Femur (tissue), 1 donor: ENCODE measurements at places on chromosomes 12 and 14.

GRCh38 chr12:9334041-9334692 lies 126.0 kb upstream of the PZP start:
- no peak for DNase-seq

DNA sequence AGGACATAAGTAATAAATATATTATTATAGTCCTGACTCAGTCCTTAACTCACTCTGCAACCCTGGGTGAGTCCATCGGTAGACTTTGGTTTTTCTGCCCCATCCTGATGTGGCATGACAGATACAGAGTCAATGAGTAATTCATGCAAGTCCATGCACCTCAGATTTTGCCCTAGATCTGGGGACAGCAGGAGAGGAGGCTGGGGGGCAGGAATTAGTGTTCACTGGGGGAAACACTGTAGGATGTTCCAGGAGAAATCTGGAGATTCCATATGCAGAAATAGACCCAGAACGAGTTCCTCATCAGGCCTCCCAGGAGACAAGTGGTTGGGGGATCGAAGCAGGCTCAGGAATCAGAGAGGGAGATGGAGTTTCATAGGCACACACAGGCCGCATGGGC lies 150.8 kb downstream of the DICER1 start:
- no peak for DNase-seq

- no peak for DNase-seq
Measured at GRCh38 chr14:75566321-75566720, 12.1 kb upstream of the FLVCR2 start.

DNA sequence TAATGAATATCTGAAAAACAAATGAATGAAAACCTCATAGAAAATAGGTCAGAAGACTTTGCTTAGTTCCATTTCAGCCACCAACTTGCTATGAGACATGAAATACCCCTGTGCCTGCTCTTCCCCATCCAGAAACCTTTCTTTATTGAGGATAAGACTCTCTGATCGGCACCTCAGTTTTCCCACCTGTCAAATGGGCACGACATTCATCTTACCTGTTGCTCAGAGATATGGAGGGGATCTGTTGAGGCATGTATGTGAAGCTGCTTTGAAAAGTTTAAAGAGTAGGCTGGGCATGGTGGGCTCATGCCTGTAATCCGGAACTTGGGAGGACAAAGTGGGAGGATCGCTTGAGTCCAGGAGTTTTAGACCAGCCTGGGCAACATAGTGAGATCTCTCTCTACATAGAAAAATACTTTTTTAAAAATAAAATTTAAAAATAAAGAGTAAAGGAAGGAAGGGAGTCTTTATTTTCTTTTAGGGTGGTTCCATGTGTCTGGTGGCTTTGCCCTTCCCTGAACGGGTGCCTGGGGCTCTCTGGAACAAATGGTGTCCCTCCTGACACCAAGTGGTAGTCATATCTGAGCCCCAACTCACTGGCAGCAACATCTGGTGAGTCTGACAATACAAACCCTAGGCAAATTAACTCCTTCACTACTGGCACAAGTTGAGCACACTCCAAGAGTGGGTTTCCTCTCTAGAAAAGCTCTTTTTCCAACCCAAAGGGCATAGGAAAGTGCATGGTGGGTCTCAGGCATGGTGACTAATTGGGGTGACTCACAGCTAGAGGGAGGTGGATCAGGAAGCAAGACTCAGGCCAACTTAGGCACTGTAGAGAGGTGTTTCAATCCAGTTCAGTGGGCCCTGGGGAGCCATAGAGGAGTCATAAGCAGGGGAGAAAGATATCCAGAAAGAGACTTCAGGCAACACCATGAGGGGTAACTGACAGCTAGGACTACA lies 42.1 kb downstream of the MAP1LC3B2 start:
- DNase-seq, result no peak

- peak; percentile 55 for DNase-seq
Measured at GRCh38 chr12:5582018-5582417, 150.1 kb downstream of the NTF3 start.

DNA sequence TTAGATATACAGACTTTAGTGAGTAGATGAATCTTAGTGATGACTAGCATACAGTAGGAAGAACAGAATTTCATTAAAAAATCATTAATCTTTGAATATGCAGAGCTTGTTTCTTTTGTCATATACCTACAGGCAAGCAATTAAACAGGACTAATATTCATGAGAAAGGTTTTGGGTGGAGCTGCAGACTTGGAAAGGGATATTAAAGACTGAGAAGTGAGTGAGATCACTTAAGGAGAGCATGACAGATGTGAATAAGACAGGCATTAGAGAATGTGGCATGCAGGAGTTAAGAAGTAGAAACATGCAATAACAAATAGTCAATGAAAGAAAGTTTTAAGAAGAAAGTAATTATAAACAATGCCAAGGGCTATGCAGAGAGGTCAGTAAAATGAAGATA lies 187.7 kb downstream of the TMTC3 start:
- DNase-seq, result no peak

- DNase-seq, result no peak
Measured at GRCh38 chr14:89652352-89652751, 235.3 kb upstream of the FOXN3 start.

DNA sequence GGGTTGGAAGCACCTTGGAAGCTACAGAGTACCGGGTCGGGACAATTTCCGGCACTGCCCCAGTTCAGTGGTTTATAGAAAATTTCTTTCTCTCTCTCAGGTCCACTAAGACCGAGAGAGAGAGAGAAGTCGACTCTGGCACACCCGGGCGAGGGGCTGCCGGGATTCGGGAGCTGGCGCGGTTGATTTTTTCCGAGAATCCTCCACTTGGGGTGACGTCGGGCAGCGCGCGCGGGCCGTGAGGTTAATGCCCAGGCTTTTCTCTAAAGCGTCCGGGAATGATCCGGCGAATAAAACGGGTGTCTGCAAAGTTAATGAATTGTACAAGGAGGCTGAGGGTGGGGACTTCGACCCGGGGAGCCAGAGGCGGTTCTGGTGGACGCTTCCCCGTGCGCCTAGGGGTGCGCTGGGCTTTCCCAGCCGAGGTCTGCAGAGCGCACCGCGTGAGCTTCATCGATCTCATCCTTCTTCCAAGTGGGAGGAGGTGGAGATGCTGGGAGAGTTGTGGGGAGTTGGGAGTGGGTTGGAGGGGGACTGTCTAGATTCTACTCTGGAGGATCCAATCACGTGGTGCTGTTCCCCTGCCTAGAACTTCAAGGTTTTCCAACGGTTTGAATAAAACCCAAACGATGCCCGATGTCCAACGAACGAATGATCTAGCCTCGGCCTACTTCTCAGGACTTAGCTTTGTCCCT lies 51.9 kb upstream of the TBX3 start:
- DNase-seq, result no peak

- no peak for DNase-seq
Measured at GRCh38 chr12:26187014-26187798, 8.2 kb upstream of the SSPN start.

DNA sequence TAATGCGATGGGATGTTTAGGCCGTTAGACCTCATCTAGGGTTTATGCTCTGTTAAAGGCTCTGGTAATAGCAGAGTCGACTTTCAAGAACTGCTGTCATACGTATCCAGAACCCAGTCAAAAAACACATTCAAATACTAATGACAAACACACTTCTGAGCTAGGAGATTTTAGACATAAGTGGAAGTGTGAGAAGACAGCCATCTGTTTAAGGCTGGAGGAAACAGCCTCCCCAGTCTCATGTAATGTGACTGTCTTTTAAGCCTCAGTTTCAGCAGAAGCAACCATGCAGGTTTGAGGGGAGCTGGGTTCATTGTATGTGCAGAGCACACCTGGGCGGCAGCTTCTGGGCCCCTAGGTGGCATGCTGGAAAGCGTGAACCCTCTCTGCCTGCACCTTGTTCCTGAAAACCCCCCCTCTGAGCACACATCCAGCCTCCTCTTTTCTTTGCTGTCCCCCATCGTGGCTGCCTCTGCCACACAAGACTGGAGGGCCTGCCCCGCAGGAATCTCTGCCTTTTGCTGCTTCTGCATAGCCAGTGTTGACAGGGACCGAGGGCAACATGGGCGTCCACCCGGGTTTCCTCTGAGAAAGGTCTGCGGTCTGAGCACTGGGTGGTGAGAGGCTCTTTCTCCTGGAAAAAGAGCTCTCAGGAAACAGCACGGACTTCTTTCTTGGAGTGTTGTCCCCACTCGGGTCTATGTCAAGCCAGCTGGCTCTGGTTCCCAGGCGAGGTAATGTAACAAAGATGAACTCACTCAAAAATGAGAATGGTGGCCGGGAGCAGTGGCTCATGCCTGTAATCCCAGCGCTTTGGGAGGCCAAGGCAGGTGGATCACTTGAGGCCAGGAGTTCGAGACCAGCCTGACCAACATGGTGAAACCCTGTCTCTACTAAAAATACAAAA lies 11.6 kb downstream of the WNT5B start:
- peak; percentile 65 for DNase-seq

DNA sequence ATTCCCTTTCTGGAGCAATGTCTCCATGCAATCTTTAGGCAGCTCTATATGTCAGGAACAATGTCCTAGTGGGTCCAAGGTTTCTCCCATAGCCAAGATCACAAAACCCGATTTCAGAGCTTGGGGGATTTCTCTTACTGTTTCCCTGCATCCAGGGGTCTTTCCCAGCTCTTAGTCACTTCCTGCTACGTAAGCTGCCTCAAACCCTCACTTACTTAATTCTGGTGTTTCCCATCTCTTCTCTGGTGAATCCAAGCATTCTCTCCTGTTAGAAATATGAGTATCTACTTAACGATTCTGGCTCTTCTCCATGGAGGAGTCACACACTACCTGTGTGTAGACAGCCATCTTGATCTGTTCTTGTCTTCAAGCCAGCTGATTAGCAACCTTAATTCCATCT lies 80.0 kb downstream of the IFNG-AS1 start:
- DNase-seq, result no peak

DNA sequence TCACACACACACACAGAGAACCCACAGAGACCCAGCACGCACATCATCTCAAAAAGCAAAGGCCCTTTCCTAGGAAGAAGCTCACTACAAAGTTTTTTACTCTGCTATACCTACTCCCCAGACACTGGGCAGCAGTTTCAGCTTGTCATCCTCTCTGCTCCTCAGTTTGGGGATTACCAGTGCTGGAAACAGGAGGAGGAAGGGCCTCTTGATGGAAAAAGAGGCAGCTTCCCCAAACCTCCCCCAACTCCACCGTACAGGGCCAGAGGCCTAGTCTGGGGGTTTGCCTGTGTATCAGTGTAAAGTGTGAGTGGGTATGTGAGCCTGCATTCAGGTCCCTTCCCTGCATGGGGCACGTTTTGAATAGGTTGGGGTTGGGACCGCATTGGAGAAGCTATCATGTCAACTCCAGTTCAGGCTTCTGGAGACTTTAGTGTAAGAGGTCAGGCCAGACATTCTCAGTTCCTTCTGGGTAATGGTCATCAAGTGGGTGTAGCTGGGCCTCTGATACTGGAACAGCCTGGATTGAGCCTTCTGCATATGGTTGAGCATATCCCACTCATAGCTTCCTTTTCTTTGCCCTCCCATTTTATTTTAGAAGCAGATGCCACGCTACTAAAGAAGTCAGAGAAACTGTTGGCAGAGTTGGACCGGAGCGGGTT lies 1.2 kb downstream of the REM2 start:
- DNase-seq, result no peak

DNA sequence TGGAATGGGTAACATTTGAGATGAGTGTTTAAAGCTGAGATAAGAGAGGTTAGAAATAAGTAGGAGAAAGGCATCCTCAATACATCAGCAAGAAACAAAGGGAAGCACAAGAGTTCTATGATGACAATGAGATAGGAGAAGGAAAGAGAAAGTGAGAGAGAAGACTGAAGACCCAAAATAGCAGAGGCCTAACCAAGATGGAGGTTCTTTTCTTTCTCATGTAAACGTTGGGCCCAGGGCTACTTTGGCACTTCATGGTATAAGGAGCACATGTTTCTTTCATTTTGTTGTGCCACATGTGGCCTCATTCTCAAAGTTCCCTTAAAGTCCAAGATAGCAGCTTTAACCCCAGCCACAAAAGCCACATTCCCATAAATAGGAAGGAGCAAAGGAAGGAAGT lies 120.5 kb upstream of the RMST start:
- DNase-seq, result no peak

DNA sequence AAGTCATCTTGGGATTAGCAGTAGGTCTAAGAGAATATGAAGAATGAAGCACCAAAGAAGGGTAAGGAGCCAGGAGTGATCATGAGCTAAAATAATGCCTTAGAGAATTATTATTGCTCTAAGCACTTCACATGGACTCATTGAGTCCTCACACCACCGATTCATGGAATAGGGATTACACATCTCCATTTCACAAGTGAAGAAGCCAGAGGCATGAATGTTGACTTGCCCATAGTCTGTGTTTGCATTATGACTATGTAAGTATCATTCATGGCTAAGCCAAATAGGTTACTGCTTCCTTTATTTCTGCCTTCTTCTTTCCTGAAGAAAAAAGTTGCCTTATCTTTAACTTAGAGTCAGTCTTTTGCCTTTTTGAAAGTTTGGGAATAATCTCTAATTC lies 99.3 kb upstream of the NEDD1 start:
- no peak for DNase-seq

DNA sequence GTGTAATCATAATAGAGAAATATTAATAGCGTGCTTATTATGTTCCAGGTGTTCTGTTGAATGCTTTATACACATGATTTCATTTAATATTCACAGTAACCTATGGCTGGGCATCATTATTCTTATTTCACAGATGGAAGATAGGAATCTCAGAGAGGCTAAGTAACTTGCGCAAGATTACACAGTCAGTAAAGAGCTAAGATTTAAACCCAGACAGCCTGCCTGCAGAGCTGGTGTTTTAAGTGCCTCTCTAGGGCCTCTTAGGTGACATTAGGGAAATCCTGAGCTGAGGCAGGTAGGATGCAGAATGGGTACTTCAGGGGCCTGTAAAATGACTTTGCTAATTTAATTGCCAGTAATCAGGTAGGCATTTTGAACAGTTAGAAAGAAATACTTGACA lies 18.5 kb upstream of the BHLHE41 start:
- no peak for DNase-seq

DNA sequence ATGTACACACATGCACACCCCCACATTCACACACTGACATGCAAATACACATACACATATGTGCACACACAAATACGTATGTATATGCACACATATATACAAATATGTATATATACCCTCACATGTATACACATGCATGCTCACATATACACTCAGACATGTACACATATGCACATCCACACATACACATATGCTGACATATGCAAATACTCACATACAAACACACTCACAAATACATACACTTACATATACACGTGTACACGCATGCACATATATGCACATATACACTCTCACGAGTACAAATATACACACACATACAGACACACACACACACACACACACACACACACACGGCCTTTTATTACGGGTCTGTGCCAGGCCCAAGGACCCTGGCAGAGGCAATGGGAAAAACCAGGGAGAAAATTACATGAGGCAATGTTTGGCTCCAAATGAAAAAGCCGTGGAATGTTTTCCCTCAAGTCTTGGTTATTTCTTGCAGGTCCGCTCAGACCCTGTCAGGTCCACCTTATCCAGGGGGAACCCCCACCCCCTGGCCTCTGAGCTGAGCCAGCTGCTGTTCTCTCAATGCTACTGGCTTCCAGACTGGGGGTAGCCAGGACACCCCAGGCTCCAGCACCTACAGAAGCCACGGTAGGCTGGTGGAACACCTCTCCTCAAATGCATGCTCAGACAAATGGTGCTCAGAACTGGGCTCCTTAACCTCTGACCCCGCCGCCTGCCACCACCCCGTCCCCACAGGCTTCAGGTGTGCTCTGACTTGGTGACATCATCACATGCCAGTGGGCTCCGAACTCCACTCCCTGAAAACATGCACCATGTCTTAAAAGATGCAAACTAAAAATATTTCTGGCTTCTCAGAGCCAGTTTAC lies 54.7 kb downstream of the BCL11B start:
- peak; percentile 52 for DNase-seq
